Hematopoietic multipotent progenitor cell (in vitro differentiated cells): ENCODE measurements at places on chromosomes 11 and 22.

DNA sequence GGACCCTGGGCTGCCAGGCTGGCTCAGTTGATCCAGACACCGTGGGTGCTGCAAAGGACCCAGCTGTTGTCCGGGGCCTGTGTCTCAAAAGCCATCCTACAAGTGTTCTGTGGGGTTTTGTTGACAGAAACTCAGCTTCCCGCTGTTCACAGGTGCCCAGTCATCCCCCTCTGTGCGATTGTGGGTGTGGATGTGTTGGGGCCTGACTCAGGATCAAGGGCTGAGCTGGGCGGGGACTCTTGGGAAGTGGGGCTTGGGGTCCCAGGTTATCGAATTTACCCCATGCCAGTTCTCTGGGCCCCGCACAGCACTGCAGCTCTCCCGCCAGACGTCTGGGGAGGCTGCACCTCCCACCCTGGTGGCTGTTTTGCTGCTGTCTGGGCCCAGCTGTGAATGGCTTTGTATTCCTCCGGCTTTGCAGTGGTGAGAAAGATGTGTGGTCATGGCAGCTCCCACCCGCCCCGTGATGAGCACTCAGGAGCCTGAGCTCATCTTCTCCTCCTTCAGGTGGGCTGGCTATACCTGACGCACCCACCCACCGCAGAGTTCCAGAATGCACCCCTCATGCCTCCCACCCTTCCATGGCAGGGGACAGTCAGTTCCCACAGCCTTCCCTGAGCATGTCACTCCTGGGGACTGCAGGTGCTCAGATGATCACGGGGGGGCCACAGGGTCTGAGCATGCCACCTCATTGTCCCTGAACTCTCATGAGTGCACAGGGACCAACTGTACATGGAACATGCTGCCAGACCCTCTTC is 3.6 kb upstream of the AP2A2 start:
- no peak for DNase-seq

DNA sequence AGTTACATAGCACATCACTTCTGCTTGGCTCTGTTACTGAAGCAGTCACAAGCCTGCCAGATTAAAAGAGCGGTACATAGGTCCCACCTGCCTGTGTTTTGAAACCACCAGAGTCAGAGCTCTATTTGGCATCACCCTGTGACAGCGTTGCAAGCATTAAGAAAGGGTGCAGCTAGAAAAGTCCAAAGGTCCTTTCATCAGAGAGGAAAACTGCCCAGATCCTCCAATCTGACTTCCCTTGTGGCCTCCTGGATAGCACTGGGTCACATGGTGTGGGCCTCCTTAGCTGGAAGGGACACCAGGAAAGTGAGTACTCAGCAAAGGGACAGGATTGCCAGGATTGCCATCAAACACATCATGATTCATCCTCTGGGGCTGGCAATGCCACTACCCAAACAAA is 22.9 kb downstream of the STX3 start:
- no peak for DNase-seq

GRCh38 chr11:2368178-2368850 is 8.8 kb upstream of the CD81 start:
- DNase-seq: no peak

DNA sequence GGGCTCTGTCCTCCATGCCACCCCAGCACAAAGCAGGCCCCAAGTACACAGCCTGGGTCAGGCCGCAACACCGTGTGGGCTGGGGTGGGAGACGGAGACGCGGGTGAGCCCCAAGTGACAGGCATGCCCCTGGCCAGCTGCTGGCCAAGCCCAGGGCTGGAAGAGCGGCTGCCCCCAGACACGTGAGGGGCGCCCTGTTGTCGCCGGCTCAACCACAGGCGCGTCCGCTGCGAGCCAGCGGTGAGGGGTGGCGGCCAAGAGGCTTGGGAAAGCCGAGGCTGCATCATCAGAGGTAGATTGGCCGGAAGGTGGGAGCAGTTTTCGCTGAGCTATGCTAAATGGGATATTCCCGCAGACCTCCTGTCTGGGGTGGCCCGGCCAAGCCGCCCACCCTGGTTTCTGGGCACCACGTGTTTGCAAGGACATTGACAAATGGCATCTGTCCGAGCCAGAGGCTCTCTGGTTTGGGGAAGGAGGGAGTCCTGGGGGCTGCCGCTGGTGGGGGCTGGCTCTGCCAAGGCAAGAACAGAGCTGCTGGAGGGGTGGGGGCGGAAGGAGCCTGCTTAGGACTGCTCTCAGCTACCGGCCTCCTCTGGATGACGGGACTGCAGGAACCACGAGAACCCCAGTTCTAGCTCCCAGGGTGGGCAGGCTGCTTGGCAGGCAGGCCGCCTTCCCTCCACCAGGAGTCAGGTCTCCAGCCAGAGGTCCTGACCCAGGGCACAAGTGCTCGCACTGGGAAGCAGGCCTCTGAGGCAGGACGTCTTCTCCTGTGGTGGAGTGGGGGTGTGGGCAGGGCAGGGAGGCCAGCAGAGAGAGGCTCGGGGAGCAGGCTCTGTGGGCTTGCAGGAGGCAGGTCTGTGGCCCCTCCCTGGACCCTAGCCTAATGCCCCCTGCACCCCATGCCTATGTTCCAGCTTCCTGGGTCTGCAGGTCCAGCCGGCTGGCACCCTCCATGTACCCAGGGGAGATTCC is 552 bp downstream of the PRR33 start:
- peak; percentile 20 for DNase-seq

DNA sequence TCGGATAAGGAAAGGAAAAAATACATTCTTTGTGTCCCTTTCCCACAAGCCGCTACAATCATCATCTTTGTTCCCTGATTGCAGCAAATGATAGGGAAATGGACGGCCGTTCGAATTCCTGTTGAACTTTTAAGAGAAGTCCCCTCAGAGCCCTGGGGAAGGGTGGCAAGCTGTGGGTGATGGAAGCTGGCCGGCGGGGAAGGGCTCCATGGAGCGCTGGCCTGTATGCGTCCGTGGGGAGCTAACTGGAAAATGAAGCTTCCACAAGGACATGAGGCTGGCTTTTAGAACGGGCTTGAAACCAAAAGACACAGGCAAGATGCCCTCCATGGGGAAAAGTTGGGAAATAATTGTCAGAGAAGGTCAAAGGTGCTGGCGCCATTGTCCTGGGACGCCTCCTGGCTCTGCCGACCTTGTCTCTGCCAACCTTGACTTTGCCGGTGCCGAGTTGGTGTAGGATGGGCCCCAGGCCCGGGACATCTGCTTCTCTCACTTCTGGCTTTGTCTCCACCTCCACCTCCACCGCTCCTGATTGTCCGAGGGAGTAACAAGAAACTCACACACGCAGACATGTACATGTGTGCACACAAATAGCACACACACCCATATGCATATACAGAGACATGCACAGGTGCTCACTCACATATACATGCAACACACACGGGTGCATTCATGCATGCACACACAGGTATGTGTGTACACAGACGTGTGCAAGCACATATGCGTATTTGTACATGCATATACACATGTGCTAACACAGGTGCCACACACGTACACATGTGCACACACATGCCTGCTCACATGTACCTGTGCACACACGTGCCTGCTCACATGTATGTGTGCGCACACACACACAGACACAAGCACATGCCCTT is 14.5 kb upstream of the PPARA start:
- DNase-seq: no peak
